Karpas-422 (cell line): ENCODE measurements at places on chromosomes 6 and 20. TPM values are rescaled to one million over a fixed set of nuclear protein-coding genes. Genes with fewer than 3 reads are reported as not detected.

GRCh38 chr6:165985281-165985805, 182.3 kb downstream of the TBXT start:
- H3K27ac ChIP-seq = no peak overlapping the region
- H3K4me3 ChIP-seq = no peak overlapping the region
- no peaks in the 10 kb centered on the region for H3K4me1 ChIP-seq
- DNase-seq = no peak
- no peaks in the 10 kb centered on the region for H3K27me3 ChIP-seq

GRCh38 chr6:7904654-7905319, 5.8 kb downstream of the TXNDC5 start:
- no peak overlapping the region for H3K4me3 ChIP-seq
- H3K4me1 ChIP-seq = peaks cover 28% of the 10 kb centered on the region
- DNase-seq = no peak
- H3K36me3 ChIP-seq = peaks cover 44% of the 10 kb centered on the region; the same call in 1 of the 2 replicates
- no peaks in the 10 kb centered on the region for H3K27me3 ChIP-seq

GRCh38 chr20:47355489-47356219, 845 bp downstream of the ZMYND8 start:
- H3K27me3 ChIP-seq = no peaks in the 10 kb centered on the region
- H3K4me3 ChIP-seq = peak overlapping the region; percentile 77
- H3K4me1 ChIP-seq = peaks cover 92% of the 10 kb centered on the region
- peak; percentile 70 for DNase-seq
- H3K27ac ChIP-seq = peak overlapping the region; percentile 98
- no peaks in the 10 kb centered on the region for H3K36me3 ChIP-seq

DNA sequence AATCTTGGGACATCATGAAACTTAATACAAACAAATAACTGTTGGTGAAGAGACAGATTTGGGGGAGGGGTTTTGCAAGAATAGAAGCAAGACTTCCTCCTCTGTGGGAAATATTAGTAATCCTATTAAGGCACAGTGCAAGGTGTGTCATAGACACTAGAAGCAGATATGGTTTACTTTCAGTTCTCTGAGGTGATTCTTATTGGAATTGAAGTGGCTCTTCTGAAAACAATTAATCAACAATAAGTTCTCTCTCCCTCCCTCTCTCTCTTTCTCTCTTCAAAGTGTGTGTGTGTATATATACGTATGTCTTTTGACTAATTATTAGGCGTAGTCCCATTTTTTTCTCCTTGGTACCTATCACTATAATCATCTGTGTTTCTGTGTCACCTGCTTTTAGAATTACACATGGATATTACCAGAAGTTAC, 99.8 kb downstream of the HIVEP2 start:
- peak overlapping the region; percentile 10; the same call in 1 of the 2 replicates for H3K4me3 ChIP-seq
- no peak overlapping the region for H3K27ac ChIP-seq
- peaks cover 10% of the 10 kb centered on the region for H3K4me1 ChIP-seq
- H3K27me3 ChIP-seq = no peaks in the 10 kb centered on the region

DNA sequence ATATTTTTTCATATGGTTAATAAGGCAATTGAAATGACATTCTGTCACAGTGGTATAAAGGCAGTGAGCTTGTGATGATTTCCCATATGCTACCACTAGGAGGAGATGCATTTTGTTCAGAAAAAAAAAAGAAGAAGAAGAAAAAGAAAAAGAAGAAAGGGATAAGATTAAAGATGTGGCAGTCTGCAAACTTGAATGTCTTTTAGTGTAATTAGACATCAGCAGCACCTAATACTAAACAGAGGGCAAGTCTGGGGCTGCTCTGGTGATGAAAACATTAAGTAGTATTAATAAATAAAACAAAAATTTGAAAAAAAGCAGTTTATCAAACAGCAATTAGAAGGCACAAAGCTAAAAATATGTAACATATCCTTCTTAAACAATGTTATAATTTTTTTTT, 95.4 kb upstream of the DEFB112 start:
- no peak overlapping the region for H3K27ac ChIP-seq
- H3K36me3 ChIP-seq = no peaks in the 10 kb centered on the region
- DNase-seq = peak; percentile 52
- H3K4me3 ChIP-seq = no peak overlapping the region

GRCh38 chr20:3658019-3658715, 5.0 kb downstream of the GFRA4 start:
- H3K4me3 ChIP-seq = peak overlapping the region; percentile 36; the same call in 1 of the 2 replicates
- no peak for DNase-seq
- H3K4me1 ChIP-seq = peaks cover 13% of the 10 kb centered on the region
- H3K27me3 ChIP-seq = no peaks in the 10 kb centered on the region

Gene ADGRF5
- total RNA-seq = not detected in 2 replicates

Gene GJA10
- total RNA-seq = 1.3 and 2.3 TPM in 2 replicates
